Activated CD4-positive, alpha-beta memory T cell treated with anti-CD3 and anti-CD28 coated beads for 36 hours (primary cell): ENCODE measurements at places on chromosomes 3 and 15.
A peak's percentile ranks its signal among the peaks of the same experiment; 100 is the strongest.

DNA sequence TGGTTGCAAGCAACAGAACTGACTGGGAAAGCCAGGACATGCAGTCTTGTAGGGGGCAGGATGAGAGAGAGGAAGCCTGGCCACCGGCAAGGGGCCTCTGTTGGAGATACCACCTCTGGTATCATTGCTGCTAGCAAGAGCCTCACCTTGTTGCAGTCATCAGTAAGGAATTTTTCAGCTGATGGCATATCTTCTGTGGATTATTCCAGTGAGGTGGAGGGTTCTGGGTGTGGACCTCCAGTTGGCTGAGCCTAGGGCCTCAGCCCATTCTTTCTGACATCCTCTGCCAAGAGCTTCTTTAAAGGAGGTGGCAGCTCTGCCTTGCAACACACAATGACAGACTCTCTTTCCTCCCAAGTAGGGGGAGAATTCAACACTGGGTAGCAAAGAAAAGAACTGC, 128.9 kb downstream of the AQP9 start:
- no peak for DNase-seq

GRCh38 chr15:29854413-29854812, 32.1 kb upstream of the TJP1 start:
- DNase-seq = no peak

DNA sequence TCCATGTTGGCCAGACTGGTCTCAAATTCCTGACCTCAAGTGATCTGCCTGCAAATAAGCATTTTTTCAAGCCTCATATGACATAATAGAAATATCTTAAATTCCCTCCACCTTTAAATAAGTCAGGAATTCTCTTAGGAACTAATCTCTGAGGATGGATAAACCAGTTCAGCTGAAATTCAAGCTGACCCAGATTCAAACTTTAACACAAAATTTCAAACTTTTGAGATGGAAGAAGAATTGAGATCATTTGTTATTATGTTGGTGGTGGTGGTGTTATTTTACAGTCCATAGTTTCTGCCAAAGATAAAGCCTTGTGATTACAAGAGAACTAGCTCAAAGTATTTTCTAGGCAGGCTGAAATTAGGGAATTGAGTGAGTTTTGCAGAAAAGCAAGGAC, 85.5 kb downstream of the SSR3 start:
- DNase-seq = no peak

DNA sequence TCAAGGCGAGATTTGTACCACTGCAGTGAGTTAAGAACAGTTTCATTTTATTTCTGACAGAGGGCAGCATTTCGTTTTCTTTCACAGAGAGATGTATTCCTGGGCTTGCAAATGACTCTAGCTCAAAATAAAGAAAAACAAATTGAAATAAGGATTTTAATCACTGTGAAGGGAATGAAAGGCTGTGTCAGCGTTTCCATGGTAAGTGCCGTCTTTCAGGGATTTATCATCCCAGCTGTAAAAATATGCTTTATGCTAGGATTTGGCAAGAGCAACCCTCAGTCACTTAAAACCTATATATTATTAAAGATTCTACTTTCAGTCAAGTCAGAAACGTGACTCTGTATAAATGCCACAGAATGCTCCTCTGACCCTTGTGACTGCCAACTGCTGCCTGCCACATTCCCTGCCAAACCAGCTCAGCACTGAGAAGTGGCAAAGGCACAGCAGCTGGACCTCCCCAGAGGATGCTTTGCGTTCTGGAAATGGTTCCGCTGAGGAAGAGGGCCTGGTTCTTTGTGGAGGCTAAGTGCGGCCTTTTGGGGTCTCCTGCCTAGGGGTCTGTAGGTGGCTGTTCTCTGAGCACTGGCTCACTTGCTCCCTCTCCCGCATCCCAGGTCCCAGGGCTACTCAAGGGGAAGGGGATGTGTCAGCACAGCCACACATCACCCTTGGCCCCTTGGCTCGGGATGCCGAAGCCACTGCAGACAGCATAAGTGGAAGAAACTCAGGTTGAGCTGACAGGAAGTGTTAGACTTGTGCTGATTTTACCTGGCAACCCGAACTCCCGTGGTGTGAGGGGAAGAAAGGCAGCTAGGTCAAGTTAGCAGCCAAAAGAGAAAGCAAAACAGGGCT, 56.6 kb upstream of the POMGNT2 start:
- peak; percentile 60 for DNase-seq

DNA sequence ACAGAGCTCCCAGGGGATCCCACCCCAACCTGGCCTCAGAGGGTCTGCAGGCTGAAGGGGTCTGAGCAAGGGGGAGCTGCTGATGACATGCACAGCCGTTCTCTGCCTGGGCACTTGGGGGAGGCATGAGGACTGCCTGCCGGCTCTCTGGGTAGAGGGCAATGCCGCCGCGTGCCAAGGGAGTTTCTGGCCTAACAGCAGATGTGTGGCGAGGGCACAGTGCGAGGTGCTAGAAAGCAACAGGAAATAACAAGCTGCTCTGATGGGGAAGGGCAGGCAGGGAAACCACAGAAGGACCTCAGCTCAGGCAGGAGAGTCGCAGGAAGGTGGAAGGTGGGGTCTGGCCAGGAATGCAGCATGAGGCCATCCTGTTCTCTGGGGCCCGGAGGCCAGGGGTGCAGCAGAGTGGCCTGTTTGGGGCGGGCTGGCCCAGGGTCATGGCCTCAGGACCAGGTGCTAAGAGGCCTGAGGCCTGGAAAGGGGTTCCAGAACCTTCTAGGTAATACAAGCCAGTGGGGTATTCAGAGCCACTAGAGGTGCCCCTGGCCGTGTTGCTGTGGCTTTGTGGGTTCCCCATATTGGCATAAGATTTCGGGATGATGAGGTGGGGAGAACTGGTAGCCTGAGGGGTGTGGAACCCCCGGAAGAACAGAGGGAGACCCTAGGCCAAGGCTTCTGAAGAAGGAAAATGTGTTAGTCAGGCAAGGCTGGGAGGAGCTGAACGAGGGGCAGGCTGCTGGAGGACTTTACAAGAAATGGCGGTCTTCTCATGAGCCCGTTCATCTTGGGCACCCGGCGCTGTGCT, 41.2 kb downstream of the RGMA start:
- peak; percentile 37 for DNase-seq

DNA sequence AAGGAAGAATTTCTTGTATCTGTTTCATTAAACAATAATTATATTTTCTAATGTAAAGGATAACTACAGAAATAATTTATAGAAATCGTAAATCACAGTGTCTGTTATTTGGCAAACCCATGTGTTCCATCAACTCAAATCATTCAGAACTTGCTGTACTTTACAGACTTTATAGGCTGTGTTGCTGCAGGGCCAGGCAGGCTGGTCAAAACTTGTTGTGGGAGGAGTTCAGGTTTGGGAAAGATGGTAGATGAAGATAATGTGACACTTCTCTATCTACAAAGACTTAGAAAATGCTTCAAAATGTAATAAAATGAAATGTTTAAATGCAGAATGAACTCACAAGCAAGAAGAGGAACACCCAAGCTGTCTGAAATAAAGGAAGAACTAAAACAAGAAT, 183.4 kb downstream of the SEMA6D start:
- DNase-seq = no peak

DNA sequence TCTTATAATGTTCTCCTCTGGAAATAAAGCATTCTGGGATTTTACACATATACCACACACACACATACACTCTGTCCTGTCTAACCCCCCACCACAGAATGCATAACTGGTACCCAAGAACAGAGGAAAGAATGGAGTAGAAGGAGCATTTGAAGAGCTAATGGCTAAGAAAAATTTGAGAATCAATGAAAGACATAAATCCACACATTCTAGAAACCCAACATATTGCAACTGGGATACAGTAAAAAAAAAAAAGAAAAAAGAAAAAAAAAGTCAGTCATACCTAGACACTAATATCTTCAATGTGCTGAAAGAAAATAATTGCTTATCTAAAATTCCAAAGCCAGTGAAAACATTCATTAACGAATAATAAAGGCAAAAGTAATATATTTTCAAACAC, 20.9 kb downstream of the CEP70 start:
- DNase-seq = no peak

DNA sequence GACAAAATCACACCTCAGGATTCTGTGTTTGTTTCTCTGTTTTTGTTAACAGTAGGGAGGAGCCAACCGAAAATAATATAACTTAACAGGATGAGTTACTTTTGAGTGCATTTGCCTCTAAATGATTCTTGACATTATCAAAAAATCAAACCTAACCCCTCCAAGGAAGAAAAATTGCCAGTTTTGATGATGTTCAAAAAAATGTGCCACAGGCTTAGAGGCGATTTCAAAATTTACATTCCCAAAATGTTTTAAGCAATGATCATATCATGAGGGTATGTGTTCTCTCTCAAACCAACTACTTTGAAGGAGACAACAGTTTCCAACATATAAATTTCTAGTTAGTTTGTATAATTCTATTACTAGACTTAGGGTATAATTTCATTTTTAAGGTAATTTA, 6.7 kb downstream of the VGLL3 start:
- no peak for DNase-seq

DNA sequence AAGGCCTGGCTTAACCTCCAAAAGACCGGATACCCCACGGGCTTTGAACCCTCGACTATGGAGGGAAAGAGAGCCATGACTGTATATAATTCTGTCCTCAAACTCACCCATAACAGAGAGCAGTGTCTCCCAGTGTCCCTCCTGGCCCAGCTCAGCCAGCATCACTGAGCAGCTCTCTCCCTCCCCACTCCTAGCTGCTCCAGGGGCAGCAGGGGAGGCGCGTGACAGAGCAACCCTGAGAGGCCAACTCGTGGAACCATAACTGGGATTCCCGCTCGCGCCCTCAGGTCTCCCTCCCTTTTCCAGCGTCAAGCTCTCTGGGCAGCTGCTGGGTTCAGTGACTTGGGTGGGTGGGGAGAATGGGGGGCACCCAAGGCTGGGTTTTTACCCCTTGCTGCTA, 561 bp upstream of the CPLX3 start:
- DNase-seq = no peak

DNA sequence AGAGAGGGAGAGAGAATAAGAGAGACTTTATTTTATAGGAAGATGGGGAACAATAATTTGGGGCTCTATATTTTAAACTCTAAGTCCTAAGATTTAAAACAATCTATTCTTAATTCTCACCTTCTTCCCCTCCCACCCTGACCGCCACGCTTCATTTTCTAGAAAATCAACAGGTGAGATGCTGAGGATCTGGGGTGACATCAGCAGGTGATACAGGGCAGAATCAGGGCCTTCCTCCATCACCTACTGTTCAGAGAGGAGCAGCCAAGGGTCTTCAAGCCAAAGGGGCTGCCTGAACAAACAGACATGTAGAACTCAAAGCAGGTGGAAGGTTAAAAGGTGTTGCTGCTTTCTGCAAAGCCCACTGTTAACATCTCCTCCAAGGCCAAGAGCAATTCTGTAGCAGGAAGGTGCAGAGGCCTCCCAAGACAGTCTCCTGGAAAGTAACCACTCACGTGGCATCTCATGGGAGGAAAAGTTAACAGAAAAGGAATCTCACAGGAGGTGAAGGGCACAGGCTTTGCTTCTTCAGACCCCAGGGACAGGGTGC, 183.6 kb upstream of the TLE3 start:
- no peak for DNase-seq

DNA sequence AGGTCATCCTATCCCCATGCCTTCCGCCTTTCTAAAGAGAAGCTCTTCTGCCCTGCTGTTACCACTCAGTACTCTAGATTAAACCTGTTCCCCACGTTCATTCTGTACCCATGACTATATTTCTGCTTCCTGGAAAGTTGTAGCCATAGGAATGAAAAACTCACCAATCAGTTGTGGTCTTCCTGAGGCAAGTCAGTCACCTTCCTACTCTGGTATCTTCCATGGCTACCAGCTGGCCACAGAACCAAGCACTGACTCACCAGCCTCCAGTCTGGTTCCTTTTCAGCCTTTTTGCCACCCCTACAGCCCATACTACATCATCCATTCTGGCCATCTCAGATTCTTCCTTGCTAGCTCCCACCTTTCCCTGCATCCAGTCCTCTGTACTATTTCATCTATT, 46.4 kb downstream of the TMEM44 start:
- DNase-seq = peak; percentile 45

- DNase-seq = no peak
These were observed 7.1 kb downstream of the SPTBN5 start for GRCh38 chr15:41886741-41887140.

DNA sequence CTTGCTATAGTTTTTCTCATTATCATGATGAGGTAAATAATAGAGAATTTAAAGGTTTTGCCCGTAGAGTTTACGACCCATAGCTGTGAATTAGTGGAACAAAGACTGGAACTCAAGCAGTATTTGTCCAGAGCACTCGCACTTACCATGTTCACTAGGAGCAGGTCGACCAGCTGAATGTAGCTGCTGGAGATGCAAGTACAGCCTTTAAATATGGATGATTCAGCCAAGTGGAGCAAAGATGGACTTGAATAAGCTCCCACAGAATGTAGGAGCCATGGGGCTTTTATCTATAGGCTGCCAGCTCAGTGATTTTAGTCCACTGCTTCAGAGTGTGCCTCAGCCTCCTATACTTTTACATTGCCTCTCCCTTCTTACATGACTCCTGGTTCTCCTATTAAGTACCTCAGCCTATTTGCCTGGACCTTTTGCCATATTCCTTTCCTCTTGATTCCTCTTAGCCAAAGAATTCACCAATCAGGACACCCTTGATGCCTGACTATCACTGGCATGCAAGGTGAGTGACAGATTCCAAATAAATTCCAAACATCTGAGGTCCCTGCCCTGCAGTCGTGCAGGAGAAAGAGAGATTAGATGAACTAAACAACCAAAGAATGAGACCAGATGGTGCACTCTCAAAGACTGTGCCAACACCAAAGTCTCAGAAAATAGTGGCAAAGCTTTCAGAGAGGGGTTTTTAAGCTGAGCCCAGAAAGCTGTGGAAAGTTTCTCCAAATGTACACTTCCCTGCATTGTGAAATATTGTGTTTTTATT, 3.9 kb downstream of the MKRN3 start:
- DNase-seq = no peak

GRCh38 chr3:165197481-165197800, 1.3 kb upstream of the SLITRK3 start:
- DNase-seq = no peak

GRCh38 chr3:62653796-62654195, 221.4 kb downstream of the CADPS start:
- no peak for DNase-seq

DNA sequence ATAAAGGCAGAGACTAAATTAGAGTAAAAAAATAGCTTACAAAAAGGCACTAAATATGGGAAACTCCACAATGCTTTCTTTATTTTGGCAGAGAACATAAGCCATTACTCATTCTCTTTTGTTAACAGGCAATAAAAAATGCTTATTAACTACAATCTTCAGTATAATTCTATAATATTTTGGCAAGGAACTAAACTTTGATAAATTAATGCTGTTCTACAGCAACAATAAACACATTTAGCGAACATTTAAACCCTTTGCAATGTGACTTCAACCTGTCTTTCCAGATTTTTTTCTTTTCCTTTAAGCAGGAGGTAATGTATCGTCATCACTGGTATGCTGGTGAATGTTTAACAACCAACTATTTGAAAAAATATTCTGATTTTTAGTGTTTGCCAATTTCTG, 42.2 kb upstream of the POU1F1 start:
- no peak for DNase-seq

DNA sequence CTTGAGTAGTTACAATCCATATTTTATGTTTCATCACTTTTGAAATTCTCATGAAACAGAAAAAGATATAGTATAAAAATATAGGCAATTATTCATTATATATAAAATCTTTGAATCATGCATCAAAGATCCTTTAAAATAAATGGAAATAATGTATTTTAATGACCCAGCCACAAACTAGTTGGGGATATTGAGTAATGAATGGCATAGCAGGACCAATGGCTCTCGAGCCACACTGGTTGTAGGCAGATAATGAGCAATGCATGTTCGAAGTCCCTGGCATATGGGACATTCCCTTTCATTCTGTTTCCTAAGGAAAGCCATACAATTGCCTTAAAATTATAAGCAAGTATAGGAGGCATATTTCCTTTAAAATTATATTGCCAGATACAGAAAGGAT, 107.4 kb upstream of the IL12A start:
- no peak for DNase-seq

- DNase-seq = no peak
These were observed 341.7 kb upstream of the KCNMB2 start for GRCh38 chr3:178194539-178194938.
